ENCODE measurements at places on chromosomes 5 and 9.

GRCh38 chr9:120974921-120975320 is 48.3 kb upstream of the TRAF1 start:
- ATAC-seq = no peak

DNA sequence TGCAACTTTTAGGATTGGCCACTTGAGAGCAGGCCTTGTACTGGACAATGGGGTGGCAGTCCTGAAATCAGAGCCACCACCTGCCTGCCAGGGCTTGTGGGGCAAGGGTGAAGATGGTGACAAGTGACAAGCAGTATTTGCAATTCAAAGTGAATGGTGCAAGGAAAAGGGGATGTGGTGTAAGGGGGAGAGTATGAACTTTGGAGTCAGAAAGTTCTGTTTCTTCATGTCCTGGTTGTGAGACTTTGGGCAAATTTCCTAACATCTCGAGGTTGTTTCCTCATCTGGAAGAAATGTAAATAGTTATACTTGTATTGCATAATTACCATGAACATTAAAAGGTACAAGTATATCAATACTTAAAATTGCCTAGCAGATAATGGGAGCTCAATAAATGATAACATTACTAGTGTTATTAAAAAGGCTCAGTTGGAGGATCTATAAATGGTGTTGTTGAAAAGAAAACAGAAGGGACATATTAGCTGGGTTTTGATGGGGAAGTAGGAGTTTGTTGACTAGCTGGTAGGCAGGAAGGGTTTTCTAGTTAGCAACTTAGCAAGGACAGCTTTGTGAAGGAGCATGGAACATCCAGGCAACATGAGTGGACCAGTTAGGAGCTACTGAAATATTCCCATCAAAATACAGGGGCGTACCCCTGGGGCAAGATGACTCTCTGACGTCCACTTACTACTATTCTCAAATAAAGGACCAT is 21.3 kb upstream of the MEGF9 start:
- ATAC-seq = peak; percentile 62

GRCh38 chr9:120630333-120630732 is 50.4 kb upstream of the CDK5RAP2 start:
- no peak for ATAC-seq

- no peak for ATAC-seq
These were observed 321.8 kb upstream of the MEF2C start for GRCh38 chr5:89204756-89205155.

DNA sequence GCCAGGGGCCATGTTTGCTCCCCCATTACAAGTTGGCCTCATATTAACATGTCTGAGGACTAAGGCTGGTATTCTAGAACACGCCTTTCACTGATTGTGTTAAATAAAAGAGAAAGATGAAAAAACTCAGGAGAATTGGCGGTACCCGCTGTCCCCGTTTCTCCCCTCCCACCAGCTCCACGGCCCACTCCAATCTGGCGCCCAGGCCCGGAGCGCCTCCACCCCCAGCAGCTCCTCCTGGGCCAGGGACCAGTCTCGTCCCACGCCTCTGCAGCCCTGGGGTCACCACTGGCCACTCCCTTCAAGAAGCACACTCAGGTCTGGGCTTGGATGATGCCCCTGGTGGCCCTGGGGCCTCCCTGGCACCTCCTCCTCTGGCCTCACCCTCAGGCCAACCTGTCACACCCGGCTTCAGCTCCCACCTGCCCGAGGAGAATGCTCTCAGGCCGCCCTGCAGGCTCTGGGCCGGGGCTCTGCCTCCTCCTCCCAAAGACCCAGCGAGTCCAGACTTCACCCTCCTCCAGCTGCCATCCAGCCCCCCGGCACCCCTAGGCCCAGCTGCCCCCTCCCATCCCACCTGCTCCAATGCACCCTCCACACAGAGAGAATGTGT is 133.0 kb upstream of the PPP1R26 start:
- ATAC-seq = no peak

Measured in gastroesophageal sphincter (tissue), 4 donors.